H9 (cell line): ENCODE measurements at places on chromosomes 2 and 18.

GRCh38 chr2:159201360-159202063 is 85.0 kb downstream of the WDSUB1 start:
- H3K27me3 ChIP-seq = no peaks in the 10 kb centered on the region
- DNase-seq = no peak
- no peaks in the 10 kb centered on the region for H3K36me3 ChIP-seq
- no peak overlapping the region for H3K27ac ChIP-seq
- H3K4me3 ChIP-seq = no peak overlapping the region
- H3K4me1 ChIP-seq = no peaks in the 10 kb centered on the region

- H3K36me3 ChIP-seq = peaks cover 9% of the 10 kb centered on the region; the same call in 2 of the 3 replicates
- no peak for DNase-seq
- H3K4me3 ChIP-seq = no peak overlapping the region
- H3K27ac ChIP-seq = no peak overlapping the region
These were observed 101.5 kb upstream of the HS6ST1 start for GRCh38 chr2:128420131-128420530.

DNA sequence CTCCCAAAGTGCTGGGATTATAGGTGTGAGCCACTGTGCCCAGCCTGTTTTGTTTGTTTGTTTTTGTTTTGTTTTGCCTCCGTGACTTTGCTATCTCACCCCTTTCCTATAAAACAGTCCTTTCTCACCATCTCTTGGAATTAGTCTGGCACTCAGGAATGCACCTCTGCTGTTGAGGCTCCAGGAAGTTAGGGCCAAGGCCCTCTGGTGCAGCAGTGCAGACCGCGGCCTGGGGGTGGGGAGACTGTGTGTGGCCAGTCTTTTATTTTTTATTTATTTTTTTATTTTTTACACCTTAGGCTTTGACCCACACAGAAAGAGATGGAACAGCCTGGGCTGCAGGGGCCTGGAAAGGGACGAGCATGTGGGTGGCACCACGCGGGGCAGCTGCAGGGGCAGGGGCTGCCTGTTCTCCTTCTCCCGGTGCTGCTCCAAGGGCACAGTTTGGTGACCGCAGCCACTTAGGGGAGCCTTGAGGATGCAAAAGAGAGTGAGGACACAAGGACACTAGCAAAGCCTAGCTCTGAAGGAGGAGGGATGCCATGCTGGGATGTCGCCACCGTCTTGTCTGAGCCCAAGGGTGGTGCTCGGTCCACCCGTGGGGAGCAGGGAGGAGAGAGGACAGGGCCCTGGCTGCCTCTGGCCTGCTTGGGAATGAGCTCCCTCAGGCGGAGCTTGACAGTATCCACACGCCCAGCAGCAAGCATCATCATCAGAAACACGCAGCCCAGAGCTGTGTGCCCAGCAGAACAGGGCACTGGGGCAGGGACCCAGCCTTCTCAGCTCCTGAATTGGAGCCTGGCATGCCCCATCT is 19.4 kb upstream of the ALPI start:
- H3K27ac ChIP-seq = no peak overlapping the region
- H3K36me3 ChIP-seq = no peaks in the 10 kb centered on the region
- peak; percentile 47 for DNase-seq
- H3K4me1 ChIP-seq = no peaks in the 10 kb centered on the region
- no peak overlapping the region; the same call in 2 of the 3 replicates for H3K4me3 ChIP-seq

DNA sequence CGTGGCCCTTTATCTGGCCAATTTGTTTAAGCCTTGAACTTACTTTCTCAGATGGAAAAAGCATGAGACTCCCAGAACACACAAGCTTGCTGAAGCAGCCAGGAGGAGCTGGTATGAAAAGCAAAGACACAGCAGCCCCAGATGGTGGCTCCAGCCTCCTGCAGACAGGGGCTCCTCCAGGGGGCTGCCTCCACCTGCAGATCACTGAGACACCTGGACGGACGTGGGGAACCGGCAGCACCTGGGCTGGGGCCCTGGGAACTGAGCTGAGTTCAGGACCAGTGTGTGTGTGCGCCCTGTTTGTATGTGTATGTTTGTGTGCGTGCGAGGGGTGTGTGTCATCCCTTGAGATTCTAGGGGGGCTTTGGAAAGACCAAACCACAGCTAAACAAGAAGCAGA is 8.6 kb downstream of the CYS1 start:
- peak; percentile 48 for DNase-seq
- H3K36me3 ChIP-seq = no peaks in the 10 kb centered on the region; the same call in 2 of the 3 replicates
- no peaks in the 10 kb centered on the region for H3K4me1 ChIP-seq
- no peak overlapping the region; the same call in 2 of the 3 replicates for H3K4me3 ChIP-seq

- H3K36me3 ChIP-seq = no peaks in the 10 kb centered on the region
- no peaks in the 10 kb centered on the region for H3K27me3 ChIP-seq
- no peak overlapping the region for H3K4me3 ChIP-seq
- DNase-seq = no peak
- peaks cover 11% of the 10 kb centered on the region for H3K4me1 ChIP-seq
These were observed 80.2 kb downstream of the EFEMP1 start for GRCh38 chr2:55843096-55843993.

GRCh38 chr2:20669562-20670314 is 2.8 kb downstream of the GDF7 start:
- peak overlapping the region; percentile 72 for H3K4me3 ChIP-seq
- peak; percentile 58 for DNase-seq
- no peak overlapping the region for H3K27ac ChIP-seq
- peaks cover 4% of the 10 kb centered on the region; the same call in 1 of the 2 replicates for H3K4me1 ChIP-seq

DNA sequence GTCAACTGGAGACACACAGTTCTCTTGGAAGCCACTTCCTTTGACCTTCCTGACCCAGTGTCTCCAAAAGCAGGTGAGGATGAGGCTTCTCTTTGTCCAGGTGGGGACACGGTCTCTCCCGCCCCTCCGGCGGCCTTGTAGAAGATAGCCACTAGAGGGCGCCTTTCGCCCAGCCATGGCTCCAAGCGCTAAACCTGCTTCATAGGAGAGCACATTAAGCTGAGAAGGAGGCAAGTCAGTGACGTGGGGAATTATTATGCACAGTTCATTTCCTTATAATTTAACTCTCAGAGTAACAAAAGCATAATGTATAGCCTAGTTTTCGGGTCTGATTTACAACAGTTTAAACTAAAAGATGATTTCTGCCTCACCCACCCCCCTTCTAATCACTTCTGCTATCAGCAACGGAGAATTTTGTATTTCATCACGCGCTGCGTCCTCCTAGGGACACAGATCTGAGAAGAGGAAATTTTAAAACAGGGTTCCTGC is 208.7 kb downstream of the ICOS start:
- H3K36me3 ChIP-seq = no peaks in the 10 kb centered on the region
- H3K4me3 ChIP-seq = peak overlapping the region; percentile 57
- H3K4me1 ChIP-seq = no peaks in the 10 kb centered on the region
- no peak overlapping the region for H3K27ac ChIP-seq
- H3K27me3 ChIP-seq = no peaks in the 10 kb centered on the region

GRCh38 chr18:69537183-69537582 is 136.5 kb downstream of the DOK6 start:
- H3K4me3 ChIP-seq = no peak overlapping the region
- H3K27me3 ChIP-seq = no peaks in the 10 kb centered on the region
- no peaks in the 10 kb centered on the region for H3K36me3 ChIP-seq
- H3K4me1 ChIP-seq = no peaks in the 10 kb centered on the region

DNA sequence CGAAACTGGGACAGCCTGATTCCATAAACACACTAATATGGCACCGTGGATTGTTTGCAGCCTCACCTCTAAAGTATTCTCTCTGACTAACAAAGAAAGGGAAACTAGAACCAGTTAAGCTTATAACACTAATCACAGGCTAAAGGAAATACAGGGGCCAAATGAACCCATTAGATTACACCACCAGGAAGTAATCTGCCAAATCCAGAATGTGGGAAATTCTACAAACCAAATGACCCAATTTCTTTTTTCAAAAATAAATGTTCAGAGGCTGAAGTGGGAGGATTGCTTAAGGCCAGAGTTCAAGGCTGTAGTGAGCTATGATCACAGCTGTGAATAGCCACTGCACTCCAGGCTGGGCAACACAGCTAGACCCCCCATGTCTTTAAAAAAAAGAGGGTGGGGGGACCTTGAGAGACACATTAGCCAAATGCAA is 1.5 kb upstream of the MPPE1 start:
- H3K27me3 ChIP-seq = no peaks in the 10 kb centered on the region
- peaks cover 4% of the 10 kb centered on the region for H3K4me1 ChIP-seq
- no peak for DNase-seq
- no peak overlapping the region for H3K27ac ChIP-seq
- H3K4me3 ChIP-seq = peak overlapping the region; percentile 71
- H3K36me3 ChIP-seq = no peaks in the 10 kb centered on the region

DNA sequence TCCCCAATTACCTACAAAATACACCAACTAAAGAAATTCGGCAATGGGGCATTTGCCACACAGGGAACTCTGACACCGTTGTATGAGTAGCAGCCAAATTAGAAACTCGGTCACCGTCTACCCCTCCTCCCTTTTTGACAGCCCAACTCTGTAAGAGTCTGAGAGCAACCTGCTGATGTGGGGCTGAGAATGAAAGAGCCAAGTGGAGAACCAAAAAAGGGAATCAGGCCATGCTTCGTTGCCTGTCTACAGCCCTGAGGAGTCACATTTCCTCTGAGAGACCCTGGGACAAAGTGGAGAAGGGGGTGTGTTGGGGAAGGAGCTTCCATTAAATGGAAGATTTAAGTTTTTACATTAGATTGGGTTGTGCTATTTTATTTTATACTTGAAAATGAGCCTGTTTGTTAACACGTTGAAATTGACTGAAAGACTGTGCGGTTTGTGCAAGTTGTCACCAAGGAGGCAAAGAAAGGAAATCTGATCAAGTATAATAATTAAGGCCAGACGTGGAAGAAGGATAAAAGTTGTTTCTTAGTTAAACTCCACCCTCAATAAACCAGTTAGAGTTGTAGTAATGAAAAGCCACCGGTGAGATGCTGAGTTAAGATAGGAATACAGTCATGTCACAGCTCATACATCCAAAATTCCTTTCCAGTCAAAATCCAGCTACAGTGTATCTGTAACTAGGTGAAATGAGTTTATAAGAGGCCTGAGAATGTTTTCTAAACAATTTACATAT is 131.7 kb upstream of the CREB1 start:
- H3K4me1 ChIP-seq = peaks cover 5% of the 10 kb centered on the region; the same call in 1 of the 2 replicates
- H3K36me3 ChIP-seq = no peaks in the 10 kb centered on the region
- no peak overlapping the region for H3K27ac ChIP-seq
- no peak overlapping the region for H3K4me3 ChIP-seq
- H3K27me3 ChIP-seq = no peaks in the 10 kb centered on the region
- DNase-seq = no peak

DNA sequence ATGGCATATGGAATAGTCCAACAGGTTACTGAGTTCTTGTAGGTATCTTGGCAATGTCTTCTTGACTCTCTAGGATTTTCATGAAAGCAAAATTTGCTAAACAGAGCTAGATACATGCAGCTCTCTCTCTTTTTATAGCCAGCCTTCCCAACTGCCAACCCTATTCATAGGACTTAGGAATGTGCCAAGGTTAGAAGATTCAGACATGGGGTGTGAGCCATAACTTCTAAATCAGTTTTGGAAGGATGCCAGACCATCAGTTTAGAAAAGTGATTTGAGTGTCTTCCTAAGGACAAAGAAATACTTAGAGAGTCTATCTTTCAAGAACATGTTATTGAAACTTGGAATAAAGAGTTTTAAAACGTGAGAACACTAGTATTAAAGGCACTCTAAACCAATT is 619.5 kb upstream of the FANCL start:
- no peak overlapping the region for H3K4me3 ChIP-seq
- no peaks in the 10 kb centered on the region for H3K36me3 ChIP-seq
- no peaks in the 10 kb centered on the region for H3K27me3 ChIP-seq
- no peak overlapping the region for H3K27ac ChIP-seq
- H3K4me1 ChIP-seq = peaks cover 9% of the 10 kb centered on the region; the same call in 1 of the 2 replicates
- no peak for DNase-seq

GRCh38 chr2:237743561-237744269 is 54.9 kb upstream of the RBM44 start:
- no peak overlapping the region for H3K27ac ChIP-seq
- peaks cover 7% of the 10 kb centered on the region for H3K36me3 ChIP-seq
- no peak overlapping the region for H3K4me3 ChIP-seq
- no peak for DNase-seq
- H3K4me1 ChIP-seq = peaks cover 3% of the 10 kb centered on the region; the same call in 1 of the 2 replicates
- H3K27me3 ChIP-seq = no peaks in the 10 kb centered on the region

- H3K36me3 ChIP-seq = peaks cover 6% of the 10 kb centered on the region
- H3K27ac ChIP-seq = no peak overlapping the region
- no peak for DNase-seq
These were observed 162.7 kb downstream of the EIPR1 start for GRCh38 chr2:3214806-3215404.

- DNase-seq = peak; percentile 22
- H3K27me3 ChIP-seq = no peaks in the 10 kb centered on the region
- H3K27ac ChIP-seq = no peak overlapping the region
- peaks cover 2% of the 10 kb centered on the region; the same call in 1 of the 2 replicates for H3K4me1 ChIP-seq
These were observed 378.5 kb upstream of the ID2 start for GRCh38 chr2:8303322-8303832.

DNA sequence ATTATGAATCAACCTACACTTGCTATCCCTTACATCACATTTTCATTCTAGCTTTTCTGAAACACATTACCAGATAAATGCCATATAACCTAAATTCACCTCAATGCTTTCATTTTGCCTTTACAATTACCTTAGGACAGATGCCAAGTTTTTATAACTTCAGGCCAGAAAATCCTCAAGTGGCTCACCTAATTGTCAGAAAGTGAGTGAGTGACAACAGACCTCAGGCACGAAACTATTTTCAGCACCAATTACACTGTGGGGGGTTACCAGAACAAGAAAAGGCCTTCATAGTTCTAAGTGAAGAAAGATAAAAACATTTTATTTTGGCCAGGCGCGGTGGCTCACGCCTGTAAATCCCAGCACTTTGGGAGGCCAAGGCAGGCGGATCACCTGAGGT is 52.3 kb upstream of the ST8SIA5 start:
- H3K27me3 ChIP-seq = no peaks in the 10 kb centered on the region
- DNase-seq = no peak
- H3K36me3 ChIP-seq = no peaks in the 10 kb centered on the region
- no peaks in the 10 kb centered on the region for H3K4me1 ChIP-seq
- no peak overlapping the region for H3K27ac ChIP-seq
- H3K4me3 ChIP-seq = no peak overlapping the region

- H3K27ac ChIP-seq = no peak overlapping the region
- DNase-seq = no peak
- no peaks in the 10 kb centered on the region for H3K4me1 ChIP-seq
- H3K4me3 ChIP-seq = no peak overlapping the region
These were observed 171.0 kb downstream of the AFF3 start for GRCh38 chr2:99971326-99971900.

GRCh38 chr2:171557363-171557762 is 35.1 kb downstream of the CYBRD1 start:
- H3K27ac ChIP-seq = no peak overlapping the region
- DNase-seq = no peak
- no peak overlapping the region for H3K4me3 ChIP-seq
- H3K27me3 ChIP-seq = no peaks in the 10 kb centered on the region
- H3K4me1 ChIP-seq = no peaks in the 10 kb centered on the region
- peaks cover 4% of the 10 kb centered on the region; the same call in 1 of the 2 replicates for H3K36me3 ChIP-seq

GRCh38 chr2:118244686-118245085 is 156.4 kb downstream of the INSIG2 start:
- H3K4me3 ChIP-seq = no peak overlapping the region
- no peak for DNase-seq

- no peak overlapping the region for H3K27ac ChIP-seq
- H3K27me3 ChIP-seq = no peaks in the 10 kb centered on the region
- H3K4me1 ChIP-seq = no peaks in the 10 kb centered on the region
- H3K36me3 ChIP-seq = peaks cover 4% of the 10 kb centered on the region; the same call in 1 of the 2 replicates
These were observed 287.7 kb downstream of the NBAS start for GRCh38 chr2:15273452-15273851.

GRCh38 chr2:27891673-27892105 is 1.2 kb downstream of the BABAM2 start:
- no peak for DNase-seq
- H3K27ac ChIP-seq = no peak overlapping the region
- no peaks in the 10 kb centered on the region for H3K4me1 ChIP-seq
- peak overlapping the region; percentile 98 for H3K4me3 ChIP-seq
- H3K36me3 ChIP-seq = peaks cover 14% of the 10 kb centered on the region
- no peaks in the 10 kb centered on the region for H3K27me3 ChIP-seq
